ENCODE measurements at places on chromosomes 11 and 22.
A peak's percentile ranks its signal among the peaks of the same experiment; 100 is the strongest.

DNA sequence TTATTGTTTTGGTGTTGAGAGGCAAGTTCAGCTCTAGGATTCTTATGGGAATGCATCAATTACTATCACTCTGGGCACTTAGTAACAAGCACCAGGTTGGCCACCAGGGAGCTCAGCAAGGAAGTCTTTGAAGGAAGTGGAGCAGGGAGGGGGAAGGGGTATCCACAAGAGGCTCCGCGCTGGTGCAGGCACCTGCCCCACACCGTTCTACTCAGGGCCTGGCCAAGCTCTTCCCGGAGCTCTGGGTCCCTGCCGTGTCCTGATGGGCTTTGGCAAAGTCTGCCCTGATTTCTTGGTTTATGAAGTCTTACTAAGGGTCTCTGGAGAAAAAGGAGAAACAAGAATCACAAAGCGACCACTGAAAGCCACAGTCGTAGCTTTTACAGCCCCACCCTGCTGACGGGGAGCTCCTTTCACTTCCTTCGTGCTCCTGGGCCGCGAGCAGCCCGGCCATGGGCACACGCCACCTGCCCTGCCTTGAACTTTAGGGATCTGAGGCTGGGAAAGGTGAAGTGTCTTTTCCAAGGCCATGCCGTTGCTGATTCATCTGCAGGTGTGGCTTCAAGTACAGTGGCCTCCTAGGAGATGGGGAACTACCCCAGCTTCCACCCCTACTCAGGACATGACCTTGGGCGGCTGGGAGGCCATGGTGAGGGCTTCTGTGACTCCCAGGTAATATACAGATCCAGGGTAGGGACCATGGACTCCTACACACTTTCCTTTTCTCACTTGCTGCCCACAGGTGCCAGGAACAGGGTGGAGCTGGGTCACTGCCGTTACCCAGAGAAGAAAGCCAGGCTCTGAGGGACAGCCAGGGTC lies 15.9 kb upstream of the LRRC32 start:
- no peak for DNase-seq

- no peak for DNase-seq
Measured at GRCh38 chr22:30649430-30650007, 13.9 kb downstream of the SLC35E4 start.

DNA sequence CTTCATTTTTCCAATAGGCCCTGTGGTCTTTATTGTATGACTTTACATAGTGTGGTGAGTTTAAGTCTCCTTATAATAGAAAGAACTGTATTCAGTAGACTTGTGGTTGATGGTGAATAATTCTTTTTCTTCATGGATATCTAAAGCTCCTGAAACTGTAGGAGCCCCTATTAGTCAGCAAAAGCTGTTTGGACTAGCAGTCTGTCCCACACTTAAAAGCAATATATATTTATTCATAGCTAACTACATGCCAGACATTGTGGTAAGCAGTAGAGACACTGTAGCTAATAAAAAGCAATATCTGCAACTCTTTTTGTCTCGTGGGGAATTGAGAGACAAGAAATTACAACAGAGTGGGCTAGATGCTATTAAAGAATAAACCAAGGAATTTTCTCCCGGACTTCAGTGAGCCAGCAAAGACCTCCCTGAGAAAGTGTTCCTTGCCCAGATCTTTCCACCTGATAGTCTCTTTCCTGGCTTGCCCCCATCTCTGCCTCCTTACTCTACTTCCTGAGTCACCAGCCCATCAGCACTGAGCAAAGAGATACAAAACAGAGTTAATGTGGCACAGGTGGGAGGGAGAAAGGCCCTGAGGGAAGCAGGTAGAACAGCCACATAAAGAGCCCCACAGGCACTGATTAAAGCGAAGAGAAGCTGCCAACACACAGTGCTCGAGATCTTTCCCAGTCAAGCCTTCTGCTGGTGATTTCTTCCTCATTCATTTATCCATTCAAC lies 1.4 kb upstream of the OR52W1 start:
- DNase-seq = no peak

- no peak for DNase-seq
Measured at GRCh38 chr11:92711926-92712325, 257.5 kb upstream of the MTNR1B start.

GRCh38 chr11:48182860-48183526 lies 33.6 kb upstream of the OR4B1 start:
- DNase-seq = no peak

- DNase-seq = no peak
Measured at GRCh38 chr11:62830904-62831519, 839 bp downstream of the STX5 start.

- no peak for DNase-seq
Measured at GRCh38 chr22:29555065-29555644, 1.6 kb upstream of the THOC5 start.

- DNase-seq = no peak
Measured at GRCh38 chr11:34331329-34331728, 26.5 kb downstream of the ABTB2 start.

DNA sequence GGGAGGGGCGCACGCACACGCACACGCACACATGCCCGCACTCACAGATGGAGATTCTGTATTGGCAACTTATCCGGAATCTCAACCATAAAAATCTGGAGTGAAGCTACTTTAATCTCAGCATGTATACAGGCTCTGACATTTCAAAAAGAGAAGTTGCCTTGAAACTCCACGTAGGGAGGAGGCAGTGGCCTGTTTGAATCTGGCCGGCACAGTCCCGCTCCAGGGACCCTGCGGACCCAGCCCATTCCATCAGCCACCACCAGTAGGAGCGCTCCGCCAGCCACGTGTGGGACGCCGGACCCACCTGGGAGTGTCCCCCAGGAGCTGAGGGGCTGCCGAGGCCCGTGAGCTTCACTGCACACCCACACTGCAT lies 1.9 kb upstream of the SYT8 start:
- DNase-seq = no peak

GRCh38 chr11:47980088-47980906 lies at the start of gene PTPRJ:
TSS of gene PTPRJ (plus strand) at chr11:47980559. CDS start at chr11:47980913, 354 bp downstream.
- DNase-seq = peak; percentile 36

GRCh38 chr11:70826541-70827335 lies 425.6 kb downstream of the SHANK2 start:
- DNase-seq = peak; percentile 65

DNA sequence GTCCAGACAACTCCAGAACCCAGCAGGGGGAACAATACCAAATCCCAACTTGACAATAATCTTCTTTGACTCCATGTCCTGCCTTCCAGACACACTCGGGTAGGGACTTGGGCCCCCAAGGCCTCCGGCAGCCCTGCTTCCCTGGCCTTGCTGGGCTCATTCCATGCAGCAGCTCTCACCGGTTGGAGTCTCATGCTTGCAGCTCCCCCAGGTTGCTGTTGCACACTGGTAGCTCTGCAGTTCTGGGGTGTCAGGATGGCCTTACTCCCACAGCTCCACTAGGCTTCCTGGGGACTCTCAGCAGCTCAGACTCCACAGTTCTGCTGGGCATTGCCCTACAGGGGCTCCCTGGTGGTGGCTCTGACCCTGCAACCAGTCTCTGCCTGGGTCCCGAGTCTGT lies 42.8 kb downstream of the ST3GAL4 start:
- no peak for DNase-seq

- no peak for DNase-seq
Measured at GRCh38 chr11:117702946-117703598, 93.9 kb downstream of the DSCAML1 start.

- DNase-seq = no peak
Measured at GRCh38 chr11:16779436-16779835, 41.0 kb downstream of the C11orf58 start.

DNA sequence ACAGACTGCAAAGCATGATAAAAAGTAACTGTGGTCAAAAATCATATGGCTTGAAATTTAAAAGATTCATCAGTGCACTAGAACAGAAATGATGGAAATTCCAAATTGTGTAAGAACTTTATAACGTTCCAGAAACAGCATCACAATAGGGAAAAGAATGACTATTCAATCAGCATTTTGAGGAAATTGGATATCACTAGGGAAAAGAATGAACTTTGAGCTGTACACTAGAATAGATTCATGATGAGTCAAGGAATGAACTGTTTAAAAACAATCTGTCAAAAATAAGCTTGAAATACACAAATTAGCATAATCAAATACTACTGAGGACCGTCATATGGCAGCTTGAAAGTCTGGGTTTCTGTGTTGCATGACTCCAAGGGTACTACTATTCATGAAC lies 20.5 kb upstream of the HEPHL1 start:
- DNase-seq = no peak

DNA sequence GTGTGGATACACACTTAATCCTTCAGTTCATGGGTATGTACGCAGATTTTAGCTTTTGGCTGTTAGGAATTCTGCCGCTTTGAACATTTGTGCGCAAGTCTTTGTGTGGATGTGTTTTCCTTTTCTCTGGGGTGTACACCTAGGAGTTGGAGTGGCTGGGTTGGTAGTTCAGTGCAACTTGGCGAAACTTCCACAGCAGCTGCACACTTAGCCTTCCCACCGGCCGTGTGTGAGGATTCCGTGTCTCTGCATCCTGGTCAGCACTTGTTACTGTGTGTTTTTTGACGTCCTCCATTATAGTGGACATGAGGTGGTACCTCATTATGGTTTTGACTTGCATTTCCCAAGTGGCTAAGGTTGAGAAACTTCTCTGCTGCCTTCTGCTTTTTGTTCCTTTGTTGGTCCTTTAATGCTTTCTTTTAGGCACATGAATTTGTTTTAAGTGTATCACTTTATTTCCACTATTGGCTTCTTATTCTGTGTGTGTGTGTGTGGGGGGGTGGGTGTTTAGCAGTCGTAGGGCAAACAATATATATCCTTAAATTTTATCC lies 72.1 kb upstream of the SLC25A18 start:
- no peak for DNase-seq

DNA sequence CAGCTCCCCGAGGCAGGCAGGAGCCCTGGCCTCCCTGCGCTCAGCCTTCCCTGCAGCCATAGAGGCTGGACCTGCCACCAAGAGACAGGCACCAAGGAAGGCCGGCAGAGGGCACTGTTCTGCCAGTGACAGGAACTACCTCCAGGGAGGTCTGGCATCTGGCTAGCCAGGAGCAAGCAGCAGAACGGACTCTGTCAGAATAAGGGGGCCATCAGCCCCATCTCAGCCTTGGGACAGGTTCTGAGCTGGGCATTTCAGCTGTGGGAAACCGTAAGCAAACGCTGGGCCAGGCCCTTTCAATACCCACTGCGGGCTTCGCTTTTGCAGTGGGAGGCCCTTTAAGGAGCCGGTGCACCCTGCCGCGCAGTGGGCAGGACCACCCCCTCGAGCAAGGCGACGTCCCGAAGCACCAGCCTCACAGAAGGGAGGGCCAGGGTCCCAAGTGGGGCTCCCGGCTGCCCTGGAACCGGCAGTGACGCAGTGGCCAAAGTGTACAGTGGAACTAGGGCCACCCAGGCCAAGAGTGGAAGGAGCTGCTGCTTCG lies 18.2 kb downstream of the IFT27 start:
- DNase-seq = peak; percentile 85

DNA sequence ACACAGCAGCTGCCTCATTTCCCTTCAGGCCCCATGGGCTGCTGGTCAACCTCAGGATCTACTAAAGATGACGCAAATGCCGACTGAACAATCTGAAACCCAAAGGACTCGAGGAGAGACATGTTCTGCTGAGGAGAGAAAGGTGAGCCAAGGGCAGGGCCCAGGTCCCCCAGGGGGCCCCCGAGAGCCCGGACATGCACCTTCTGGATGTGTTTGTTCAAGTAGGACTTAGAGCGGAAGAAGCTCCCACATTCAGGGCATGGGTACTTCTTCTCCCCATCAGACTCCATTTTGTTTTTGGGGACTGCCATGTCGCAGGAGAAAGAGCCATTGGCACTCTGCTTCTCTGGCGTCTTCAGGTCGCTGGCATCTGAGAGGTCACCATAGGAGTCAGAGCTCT lies 19.3 kb downstream of the PATZ1 start:
- no peak for DNase-seq

GRCh38 chr22:17772249-17772957 lies 1.9 kb downstream of the BID start:
- DNase-seq = no peak

- no peak for DNase-seq
Measured at GRCh38 chr11:33500861-33501479, 199.7 kb downstream of the C11orf91 start.

DNA sequence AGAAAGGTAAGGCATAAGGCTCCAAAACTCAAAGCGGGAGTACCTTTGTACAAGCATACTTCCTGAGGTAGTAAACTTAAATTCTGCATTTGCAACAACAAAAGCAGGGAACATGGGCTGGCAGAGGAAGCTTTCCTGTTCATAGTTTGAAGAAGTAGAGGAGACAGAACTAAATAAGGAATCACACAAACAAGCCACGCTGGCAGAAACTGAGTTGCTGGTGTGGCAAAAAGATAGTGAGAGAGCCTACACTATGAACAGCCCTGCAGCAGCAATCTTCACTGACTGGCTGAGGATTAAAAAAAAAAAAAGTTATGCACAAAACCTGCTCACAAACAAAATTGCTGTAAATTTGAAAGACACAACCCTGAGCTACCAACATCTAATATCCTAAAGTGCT lies 46.5 kb downstream of the FCHSD2 start:
- DNase-seq = no peak

GRCh38 chr11:104652996-104653395 lies 245.3 kb downstream of the CASP12 start:
- no peak for DNase-seq

GRCh38 chr22:17436981-17437412 lies 67.7 kb downstream of the CECR2 start:
- no peak for DNase-seq

GRCh38 chr22:20181194-20181883 lies 30.5 kb upstream of the CCDC188 start:
- no peak for DNase-seq

DNA sequence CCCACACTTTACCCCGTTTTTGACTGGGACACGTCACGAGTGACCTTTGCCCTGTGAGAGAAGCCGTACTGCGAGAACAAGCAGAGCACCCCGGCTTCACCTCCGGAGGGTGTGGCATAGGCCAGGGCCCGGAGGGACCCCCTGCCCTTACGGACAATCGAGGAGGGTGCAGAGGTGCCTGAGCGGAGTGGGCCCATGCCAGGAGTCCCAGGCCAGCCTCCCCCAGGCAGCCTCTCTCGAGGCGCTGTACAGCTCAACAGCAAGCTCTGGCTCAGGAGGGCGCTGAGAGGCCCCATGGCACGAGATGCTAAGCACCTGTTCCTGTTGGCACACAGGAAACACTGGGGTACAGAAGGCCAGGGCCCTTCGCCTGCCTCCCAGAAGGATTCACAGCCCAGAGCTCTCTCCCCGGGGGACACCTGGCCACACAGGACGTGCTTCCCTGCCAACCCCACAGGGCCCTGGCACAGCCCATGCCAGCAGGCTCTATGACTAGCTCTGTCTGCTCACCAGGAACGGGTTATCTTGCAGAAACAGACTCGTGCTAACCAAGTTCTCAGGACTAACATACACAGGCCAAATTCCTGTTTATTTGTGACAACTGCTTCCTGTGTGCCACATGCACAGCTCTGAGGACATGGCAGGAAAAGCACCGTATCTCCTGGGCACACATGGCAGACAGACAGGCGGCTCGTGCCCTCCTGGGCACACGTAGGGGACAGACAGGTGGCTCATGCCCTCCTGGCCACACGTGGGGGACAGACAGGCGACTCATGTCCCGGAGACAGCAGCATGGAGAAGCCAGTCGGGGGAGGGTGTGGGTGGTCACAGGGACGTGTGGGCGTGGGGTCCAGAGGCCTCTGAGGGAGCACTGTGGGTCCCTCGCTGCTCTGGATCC lies 11.6 kb downstream of the TOLLIP start:
- no peak for DNase-seq
